ENCODE measurements at places on chromosomes 2 and 18.
A peak's percentile ranks its signal among the peaks of the same experiment; 100 is the strongest.

- DNase-seq: no peak
These were observed 24.0 kb downstream of the R3HDM1 start for GRCh38 chr2:135555311-135555710.

GRCh38 chr2:54558188-54559005 is 102.3 kb downstream of the SPTBN1 start:
- DNase-seq: peak; percentile 31

DNA sequence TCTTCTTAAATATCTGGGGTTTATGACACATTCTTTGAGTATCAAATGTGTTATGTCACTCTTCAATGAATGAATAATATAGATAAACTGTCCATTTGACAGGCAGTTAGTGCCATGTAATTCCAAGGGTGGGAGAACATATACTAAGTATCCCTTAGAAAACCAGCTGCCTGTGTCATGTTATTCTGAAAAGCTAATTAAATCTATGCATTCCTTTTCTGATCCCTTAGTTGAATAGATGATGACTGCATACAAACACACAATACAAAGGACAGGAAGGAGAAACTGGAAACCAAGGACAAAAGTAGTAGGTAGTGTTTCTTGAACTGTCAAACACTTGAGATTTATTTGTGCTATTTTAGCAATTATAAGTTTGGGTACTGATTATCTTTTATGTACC is 8.3 kb downstream of the ARHGAP28 start:
- DNase-seq: no peak

GRCh38 chr18:63819786-63820185 is 44.6 kb downstream of the SERPINB7 start:
- DNase-seq: no peak

- DNase-seq: no peak
These were observed 786.6 kb upstream of the ID2 start for GRCh38 chr2:7895289-7895688.

DNA sequence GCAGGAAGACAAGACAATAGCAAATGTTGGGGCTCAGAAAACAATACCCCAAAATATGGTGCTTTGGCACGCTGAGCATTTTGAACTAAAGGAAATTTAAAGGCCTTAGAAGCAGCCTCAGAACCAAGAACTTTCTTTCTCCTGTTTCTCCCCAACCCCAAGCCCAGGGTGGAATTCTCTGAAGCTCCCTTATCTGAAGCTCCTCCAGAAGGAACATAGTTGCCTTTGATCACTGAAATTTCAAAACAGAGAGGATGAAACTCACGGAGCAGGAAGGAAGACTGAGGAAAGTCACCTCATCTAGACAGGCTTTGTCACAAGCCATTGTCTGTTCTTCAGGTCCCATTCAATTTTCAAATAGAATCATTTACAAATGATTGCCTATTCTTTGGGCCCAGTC is 15.5 kb upstream of the BMPR2 start:
- no peak for DNase-seq

- DNase-seq: no peak
These were observed 118.4 kb downstream of the TWIST2 start for GRCh38 chr2:238966072-238966937.

DNA sequence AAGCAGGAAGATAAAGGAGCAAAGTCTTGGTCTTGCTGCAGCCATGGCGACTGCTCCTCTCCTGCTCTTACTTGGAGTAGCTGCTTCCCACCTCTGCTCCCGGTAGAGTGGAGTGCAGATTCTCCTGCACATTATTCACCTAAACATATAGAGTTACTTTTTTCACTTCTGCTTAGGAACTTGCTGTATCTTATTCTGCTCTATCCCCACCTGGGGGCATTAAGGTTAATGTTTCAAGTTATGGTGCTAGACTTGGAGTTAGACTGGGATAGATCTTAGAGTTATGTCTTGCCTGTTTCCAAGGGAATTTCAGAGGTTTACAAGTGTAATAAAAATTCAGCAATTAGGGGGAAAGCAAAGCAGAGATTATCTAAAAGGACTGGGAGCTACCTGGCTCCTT is 144.2 kb downstream of the SETBP1 start:
- DNase-seq: no peak

DNA sequence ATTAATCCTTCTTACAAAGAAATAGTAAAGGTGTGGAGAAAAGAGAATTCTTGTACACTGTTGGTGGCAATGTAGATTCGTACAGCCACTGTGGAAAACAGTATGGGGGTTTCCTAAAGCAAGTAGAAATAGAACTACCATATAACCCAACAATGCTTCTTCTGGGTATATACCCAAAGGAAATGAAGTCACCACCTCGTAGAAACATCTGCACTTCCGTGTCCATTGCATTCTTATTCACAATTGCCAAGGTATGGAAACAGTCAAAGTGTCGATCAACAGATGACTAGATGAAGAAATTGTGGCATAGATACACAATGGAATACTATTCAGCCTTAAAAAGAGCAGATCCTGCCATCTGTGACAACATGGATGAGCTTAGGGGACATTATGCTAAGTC is 93.4 kb upstream of the TGIF1 start:
- no peak for DNase-seq

- DNase-seq: no peak
These were observed 69.4 kb downstream of the PXDN start for GRCh38 chr2:1674766-1675397.

DNA sequence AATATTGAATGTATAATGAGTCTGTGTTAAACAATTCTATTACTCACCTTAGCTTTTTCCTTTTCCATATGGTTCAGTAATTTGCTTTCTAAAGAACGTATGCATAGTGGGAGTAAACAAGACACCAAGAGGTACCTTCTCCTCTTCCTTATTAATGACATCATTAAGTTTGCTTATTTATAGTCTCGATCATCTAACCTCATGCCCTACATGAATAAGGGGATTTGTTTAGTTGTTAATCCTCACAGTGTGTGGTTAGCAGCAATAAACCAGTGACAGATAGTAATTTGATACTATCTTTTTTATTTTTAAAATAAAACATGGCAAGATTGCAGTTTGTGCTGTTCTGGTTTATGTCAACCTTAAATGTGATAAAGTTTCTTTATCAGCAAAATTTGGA is 69.7 kb downstream of the COBLL1 start:
- DNase-seq: no peak

DNA sequence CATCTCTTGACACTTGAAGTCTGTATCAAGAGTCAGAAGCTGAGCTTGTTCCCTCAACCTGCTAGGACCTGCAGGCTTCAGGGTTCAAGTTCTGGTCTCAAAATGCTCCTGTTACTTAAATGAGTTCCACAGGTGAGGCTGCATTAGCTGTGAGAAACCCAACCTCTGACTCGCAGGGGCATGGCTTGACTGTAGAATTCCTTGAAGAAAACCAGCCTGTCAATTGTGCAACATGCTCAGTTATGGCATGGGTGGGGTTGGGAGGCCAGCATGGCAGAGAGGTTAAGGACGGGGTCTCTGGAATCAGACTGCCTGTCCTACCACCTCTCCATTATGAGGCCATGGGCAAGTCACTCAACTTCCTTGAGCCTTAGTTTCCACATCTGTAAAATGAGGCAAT is 235.8 kb downstream of the EN1 start:
- no peak for DNase-seq

DNA sequence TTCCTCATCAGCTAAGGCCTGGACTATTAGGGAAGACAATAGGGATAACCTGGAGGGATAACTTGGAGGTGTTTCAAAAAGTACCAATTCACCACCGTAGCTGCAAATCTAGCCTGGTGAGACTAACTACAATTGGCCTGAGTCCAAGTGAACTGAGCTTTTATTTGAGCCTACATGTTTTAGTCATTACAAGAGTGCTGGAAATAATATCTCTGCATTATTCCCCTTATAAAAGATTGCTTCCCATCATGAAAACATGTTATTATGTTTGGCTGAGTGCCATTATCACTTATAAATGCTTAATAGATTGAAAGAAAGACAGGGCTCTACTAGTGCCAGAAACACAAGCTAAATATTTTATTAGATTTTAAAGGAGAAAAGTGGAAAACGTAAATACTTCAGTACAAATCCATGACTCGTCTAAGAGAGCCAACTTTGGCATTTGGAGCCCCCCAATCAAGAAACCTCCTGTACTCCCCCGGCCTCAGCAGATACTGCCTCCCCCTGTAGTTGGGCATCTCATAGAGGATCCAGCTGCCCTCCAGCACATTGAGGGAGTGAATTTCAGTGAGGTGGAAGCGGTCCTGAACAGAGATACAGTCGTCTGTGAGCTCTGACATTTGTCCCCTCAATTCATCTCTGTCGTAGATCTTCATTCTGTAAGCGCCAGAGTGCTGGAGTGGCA is 3.6 kb downstream of the CRYGB start:
- DNase-seq: no peak
